ENCODE measurements at places on chromosomes 3 and 15.

GRCh38 chr3:36397841-36398240 is 17.5 kb downstream of the STAC start:
- DNase-seq, result no peak

GRCh38 chr3:172218350-172219323 is 179.3 kb downstream of the FNDC3B start:
- no peak for DNase-seq

- DNase-seq, result no peak
Observed at GRCh38 chr15:59424616-59425015, 13.4 kb upstream of the FAM81A start.

GRCh38 chr3:10432156-10432845 is 73.1 kb downstream of the ATP2B2 start:
- no peak for DNase-seq

DNA sequence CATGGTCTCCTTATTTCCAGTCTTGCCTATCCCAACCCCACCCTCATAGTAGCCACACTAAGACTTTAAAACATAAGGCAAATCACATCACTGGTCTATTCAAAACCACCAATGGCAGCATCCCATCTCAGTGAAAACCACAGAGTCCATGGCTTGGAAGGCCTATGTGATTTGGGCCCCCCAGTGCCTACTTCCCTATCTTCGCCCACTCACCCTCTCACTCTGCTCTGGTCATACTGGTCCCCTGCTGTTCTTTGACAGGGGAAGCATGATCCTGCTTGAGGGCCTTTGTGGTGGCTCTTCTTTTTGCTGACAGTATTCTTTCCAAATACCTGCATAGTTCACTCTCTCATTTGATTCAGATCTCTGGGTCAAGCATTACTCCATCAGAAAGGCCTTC is 3.3 kb downstream of the GTF2A2 start:
- no peak for DNase-seq

GRCh38 chr15:73715417-73715816 is 31.2 kb downstream of the CD276 start:
- no peak for DNase-seq

GRCh38 chr15:33742800-33743199 is 225.5 kb upstream of the CHRM5 start:
- no peak for DNase-seq

DNA sequence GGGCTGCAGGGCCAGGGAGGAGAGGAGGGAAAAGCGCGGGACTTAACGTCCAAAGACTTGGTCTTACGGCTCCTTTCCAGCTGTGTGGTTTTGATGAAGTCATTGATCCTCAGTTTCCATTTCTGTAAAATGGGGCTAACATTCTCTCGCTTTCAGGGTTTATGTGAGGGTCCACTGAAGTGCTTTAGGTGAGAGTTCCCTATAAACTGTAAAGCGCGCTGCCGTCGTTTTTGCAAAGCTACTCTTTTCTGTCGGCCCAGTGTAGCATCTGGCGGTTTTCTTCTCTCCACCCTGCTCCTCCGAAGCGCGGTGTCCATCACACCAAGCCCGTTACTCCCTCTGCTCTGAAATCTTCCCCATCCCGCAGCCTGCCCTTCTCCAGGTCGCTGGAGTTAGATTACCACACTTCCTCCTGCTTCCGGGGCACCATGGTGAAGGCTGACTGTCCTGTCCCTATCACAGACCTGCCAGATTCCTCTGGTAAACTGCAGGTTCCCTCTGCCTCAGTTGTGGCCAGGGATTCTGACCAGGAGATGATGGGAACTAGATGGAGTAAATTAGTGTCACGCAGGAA is 702 bp upstream of the DNAJC17 start:
- no peak for DNase-seq

All from foreskin melanocyte (primary cell).